Hematopoietic multipotent progenitor cell treated with erythropoietin and hydrocortisone succinate and interleukin-3 and kit ligand, for 15 days (in vitro differentiated cells): ENCODE measurements at places on chromosomes 3 and 15.

DNA sequence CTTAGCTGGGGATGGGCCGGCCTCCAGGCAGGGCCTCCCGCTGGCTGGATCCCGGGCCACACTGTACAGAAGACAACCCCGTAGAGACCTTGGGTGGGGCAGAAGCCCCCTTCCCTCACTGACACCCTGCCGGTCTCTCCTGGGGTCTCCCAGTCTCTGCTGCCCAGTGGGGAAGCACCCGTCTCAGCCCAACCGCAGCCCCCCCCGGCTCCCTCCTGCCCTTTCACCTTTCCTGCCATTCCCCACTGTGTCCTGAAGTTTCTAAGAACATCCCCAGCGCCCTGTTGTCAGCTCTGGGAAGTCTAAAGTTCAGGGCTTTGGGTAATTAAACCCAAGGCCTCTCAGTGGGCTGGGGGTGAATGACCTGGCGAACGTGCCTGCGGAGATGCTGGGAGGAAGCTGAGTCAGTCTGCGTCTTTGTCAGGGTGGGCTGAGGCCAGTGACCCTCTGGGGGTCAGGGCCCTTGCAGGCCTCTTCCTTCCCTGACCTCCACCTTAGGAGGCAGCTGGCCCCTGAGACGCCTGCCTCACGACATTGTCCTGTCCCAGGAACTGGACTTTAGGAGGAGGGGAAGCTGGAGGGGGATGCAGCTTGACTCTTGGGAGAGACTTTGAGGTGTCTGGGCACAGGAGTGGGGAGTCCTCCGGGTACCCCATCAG lies 1.4 kb upstream of the SLC51A start:
- DNase-seq: no peak

DNA sequence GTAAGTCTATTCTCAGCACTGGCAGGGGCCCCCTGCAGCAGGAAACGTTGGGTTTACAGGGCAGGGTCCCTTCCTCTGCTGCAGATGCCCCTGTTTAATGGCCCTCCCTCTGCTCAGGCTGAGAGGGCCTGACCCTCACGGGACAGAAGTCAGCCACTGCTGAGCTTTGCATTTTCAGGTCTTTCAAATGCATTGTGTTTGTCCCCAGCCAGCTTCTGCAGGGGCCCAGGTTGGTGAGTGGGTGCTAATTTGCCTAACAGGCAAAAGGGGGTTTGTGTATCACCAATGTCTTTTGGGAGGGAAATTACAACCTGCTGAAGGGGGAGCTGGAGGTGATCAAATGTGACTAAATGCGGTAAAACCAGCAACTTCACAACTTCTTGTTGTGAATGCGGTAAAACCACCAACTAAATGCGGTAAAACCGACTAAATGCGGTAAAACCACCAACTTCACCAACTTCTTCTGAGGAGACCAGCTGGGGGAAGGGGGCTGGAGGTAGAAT lies 44.8 kb upstream of the UBE2E1 start:
- DNase-seq: no peak

DNA sequence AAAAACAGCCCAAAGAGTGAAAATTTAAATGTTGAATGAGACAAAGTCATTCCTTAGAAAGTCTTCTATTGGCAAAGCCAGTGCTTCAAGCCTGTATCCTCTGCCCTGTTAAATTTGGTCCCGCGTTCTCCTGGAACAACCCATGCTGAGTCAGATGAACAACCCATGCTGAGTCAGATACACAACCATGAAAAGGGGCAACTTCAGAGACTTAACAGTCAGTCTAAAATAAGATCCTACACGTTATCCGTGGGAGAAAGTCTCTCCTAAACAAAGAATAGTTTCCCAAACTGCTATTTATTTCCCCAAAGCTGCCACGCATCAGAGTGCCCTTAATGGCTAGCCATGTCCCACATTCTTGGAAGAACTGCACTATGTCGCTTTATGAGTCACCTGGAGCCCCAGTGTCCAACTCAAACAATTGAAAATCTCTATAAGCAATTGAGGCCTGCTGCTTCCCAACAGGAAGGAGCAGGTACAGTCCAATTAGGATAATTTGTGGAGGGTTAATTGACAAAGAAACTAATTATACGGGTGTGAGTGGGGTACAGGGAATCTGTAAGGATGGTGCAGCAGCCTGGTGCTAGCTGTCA lies 66.1 kb downstream of the WHAMM start:
- DNase-seq: no peak

DNA sequence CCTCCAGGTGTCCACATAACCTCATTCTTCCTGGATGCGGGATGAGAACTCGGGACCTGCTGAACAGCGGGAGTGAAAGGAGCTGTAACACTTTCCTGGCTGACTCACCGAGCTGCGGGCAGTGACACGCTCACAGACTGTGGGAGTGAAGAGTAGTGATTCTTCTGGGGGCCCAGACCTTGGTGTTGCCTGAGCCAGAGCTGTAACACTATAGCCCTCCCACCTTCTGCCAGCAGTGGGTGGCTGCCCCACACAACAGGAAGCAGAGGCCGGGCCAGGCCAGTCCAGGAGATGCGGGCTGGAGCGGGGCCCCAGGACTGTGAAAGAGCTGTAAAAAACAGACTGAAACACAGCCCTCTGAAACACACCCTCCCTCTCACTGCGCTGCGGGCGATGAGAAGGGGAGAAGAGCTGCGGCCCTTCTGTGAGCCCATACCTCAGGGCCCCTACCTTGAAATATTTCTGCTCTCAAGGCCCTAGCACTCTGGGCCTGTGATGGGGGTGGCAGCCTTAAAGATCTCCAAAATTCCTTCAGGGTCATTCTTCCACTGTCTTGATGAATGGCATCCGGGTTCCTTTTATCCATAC lies 464.0 kb upstream of the CCDC54 start:
- DNase-seq: no peak

GRCh38 chr3:11651900-11652299 lies 8.2 kb upstream of the VGLL4 start:
- peak; percentile 66 for DNase-seq

- DNase-seq: peak; percentile 14
These were observed 122.2 kb upstream of the DCBLD2 start for GRCh38 chr3:99023590-99024192.

GRCh38 chr3:172112734-172113120 lies 73.3 kb downstream of the FNDC3B start:
- no peak for DNase-seq

DNA sequence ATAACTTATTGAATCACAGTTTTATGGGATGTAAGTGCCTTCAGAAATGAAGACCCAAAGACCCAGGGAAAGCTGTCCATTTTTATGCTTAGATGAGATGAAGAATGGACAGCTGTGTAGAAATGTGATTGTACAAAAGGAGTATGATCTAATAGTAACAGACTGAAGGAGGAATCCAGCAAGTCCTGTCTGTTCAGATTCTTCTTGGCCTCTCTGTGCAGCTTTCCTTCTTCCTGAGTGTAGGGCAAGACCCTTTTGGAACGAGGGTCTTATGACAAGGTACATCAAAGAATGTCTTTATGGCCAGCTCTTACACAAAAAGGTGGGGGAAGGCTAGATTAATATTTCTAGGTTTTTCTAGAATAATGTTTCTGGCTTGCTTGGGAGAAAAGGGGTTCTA lies 1.4 kb upstream of the KIF23 start:
- DNase-seq: no peak

GRCh38 chr3:115141033-115141757 lies 5.9 kb downstream of the ZBTB20 start:
- no peak for DNase-seq

DNA sequence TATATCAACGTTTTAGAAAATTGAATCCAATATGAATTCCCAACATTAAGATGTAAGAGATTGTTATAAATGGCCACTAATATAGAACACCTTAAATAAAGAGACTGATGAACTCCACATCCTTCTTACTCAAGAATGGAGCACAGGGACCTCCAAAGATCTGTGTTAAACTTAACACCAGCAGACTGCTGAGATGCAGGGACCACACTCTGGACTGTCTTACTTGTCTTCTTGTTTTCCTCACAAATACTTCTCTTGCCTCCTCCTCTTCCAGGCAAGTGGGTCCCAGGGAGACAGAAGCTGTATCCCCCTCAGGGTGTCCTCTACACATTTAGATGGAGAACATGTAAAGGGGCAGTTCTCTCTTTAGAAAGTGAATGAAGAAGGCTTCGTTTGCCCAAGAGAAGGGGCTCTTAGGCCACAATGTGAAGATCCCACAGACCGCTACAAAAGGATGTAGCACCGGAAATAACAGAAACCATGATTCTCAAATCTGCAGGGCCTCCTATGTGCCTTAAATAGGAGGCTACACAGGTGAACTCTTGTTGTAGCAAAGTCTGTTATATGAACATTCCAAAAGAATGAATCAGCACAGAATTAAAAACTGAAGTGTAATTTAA lies 52.2 kb downstream of the SATB1 start:
- DNase-seq: no peak

- DNase-seq: no peak
These were observed 45.4 kb downstream of the SLC6A1 start for GRCh38 chr3:11037976-11038375.

DNA sequence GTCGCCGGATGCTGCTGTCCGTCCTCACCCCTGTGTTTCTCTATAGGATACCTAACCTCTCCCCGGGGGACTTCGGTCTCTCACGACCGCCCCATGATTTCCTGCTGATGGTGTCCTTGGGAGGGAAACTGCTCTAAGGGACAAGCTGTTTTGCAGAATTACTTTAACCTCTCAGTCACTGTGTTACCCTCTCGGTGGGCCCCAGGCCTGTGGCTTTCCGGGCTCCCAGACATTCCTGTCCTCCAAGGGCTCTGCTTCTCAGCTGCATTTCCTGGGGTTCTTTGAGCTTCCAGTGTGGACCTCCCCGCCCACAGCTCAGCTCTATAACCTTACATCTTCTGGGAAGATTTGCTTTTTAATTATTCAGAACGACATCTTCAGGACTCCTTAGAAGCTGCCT lies 40.9 kb downstream of the CHST2 start:
- no peak for DNase-seq

DNA sequence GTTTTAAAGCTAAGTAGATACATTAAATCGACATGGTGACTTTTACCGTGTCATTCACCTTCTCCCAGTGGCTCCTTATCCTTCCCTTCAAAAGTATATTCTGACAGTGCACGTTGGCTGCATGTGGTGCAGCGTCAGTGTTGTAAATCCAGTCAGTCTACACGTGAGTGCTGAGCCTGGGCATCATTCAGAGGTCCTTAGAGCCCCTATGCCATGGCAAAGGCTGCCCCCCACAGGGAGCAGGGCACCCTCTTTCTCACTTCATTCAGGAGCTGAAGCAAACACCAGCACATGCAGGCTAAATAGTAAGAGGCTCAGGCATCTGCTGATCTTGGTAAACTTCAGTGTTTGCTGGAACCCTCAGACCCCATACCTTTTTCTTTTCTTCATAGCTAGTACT lies 43.3 kb downstream of the RASGRP1 start:
- DNase-seq: no peak

DNA sequence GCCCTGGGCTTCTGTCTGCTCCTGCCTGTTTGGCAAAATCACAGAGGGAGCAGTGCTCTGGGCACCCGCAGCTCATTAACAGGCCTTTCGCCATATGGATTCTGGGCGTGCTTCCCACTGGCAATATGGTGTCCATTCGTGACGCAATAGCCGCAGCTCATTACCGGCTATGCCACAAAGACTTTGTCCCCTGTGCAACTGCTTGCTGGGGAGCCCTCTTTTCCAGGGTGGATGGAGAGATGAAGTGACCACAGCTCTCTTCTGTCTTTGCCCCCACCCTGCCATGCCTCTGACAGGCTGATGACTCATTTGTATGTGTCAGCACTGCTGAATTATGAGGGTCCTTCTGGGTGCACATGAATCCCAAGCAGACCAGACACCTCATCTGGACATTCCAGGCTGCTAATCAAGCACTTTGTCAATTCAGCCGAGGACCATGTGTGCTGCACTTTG lies 214.3 kb upstream of the FEZF2 start:
- DNase-seq: no peak

- no peak for DNase-seq
These were observed 20.2 kb upstream of the CFAP161 start for GRCh38 chr15:81113861-81114291.
